Stimulated activated CD4-positive, alpha-beta T cell treated with anti-CD3 and anti-CD28 coated beads, Interleukin-15, amount 100 ng/mL, for 1 hour (primary cell): ENCODE measurements at places on chromosomes 12 and 14.

DNA sequence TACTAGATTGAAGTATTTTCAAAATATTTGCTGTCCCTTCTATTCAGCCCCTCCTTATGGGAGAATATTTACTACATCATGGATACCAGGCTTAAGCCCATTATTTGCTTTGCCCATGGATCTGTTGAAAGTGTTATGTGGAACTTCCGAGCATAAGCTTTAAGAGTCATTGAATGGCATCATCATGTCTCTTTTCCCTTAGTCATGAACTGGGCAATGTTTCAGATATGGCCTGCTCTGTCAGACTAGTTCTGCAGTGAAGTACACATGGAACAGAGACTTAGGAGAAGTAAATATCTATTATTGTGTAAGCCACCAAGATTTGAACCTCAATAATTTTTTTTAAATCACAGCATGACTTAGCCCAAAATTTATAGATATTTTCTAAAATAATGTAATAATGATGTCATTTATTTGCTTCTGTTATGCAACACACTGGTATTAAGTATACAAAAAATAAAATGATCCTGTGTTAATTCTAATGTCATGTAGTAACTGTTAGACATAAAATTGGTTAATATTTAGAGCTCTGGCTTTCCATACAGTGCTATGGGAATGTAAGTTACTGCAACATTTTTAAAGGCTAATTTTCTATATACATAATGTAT is 1097.3 kb downstream of the SLC16A7 start:
- DNase-seq: no peak

DNA sequence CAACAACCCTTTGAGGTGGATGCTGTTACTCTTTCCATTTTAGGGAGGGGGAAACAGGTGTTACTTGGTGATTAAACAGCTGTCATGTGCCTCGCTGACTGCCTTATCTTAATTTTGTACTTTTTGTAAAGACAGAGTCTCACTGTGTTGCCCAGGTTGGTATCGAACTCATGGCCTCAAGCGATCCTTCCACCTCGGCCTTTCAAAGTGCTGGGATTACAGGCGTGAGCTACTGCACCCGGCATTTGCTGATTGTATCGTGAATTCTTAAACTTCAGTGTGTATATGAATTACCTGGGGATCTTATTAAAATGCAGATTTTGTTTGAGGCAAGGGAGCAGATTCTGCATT is 659 bp downstream of the PSMD9 start:
- DNase-seq: no peak

GRCh38 chr14:103136388-103137271 is 13.4 kb downstream of the TNFAIP2 start:
- DNase-seq: no peak

GRCh38 chr12:73678335-73678734 is 859.3 kb upstream of the ATXN7L3B start:
- DNase-seq: no peak
